ENCODE measurements at places on chromosomes 13 and 19.
A peak's percentile ranks its signal among the peaks of the same experiment; 100 is the strongest.

DNA sequence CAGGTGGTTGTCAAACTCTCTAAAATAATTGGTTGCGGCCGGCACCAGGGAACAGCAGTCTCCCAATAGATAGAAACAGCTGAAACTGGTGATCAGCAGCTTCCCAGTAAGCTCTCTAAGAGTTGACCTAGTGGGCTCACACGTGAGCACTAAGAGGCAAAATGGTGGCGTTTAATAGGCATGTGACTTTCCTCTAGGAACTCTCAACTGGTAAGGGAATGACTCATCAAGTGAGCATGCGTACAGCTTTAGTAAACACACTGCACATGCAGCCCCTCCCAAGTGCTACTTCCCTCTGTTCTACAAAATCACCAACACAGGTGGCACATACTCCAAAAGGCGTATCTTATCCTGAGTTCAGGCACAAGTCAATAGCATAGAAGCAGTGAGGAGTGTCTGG is 41.7 kb downstream of the TNFSF11 start:
- DNase-seq, result no peak

DNA sequence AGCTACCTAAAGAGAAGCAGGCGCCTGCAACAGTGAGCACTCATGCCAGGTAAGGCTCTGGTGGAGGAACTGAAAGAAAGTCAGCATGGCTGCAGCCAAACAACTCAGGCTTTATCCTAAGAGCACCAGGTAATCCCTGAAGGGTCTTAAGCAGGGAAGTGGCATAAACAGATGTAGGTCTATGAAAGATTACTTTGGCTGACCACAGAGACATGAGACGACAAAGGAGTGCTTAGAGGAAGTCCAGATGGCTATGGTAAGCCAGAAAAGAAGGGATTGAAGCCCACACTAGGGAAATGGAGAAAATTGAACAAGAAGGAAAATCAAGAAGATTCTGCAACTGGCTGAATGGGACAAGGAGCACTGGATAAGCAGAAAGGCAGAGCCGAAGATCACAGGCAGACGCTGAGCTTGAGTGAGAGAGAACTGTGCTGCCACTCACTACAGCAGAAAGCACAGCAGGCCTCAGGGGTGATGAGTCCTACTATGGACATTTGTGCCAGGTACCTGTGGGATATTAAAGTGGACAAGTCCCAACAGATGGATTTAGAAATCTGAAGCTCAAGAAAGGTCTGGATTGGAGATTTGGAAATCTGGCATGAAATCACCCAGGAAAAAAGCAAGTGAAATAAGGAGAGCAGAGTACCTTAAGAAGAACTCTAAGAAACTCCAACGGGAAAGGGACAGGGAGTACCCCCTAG is 4.2 kb downstream of the RCBTB1 start:
- no peak for DNase-seq

GRCh38 chr13:86299128-86299527 is 499.9 kb upstream of the SLITRK6 start:
- DNase-seq, result no peak

DNA sequence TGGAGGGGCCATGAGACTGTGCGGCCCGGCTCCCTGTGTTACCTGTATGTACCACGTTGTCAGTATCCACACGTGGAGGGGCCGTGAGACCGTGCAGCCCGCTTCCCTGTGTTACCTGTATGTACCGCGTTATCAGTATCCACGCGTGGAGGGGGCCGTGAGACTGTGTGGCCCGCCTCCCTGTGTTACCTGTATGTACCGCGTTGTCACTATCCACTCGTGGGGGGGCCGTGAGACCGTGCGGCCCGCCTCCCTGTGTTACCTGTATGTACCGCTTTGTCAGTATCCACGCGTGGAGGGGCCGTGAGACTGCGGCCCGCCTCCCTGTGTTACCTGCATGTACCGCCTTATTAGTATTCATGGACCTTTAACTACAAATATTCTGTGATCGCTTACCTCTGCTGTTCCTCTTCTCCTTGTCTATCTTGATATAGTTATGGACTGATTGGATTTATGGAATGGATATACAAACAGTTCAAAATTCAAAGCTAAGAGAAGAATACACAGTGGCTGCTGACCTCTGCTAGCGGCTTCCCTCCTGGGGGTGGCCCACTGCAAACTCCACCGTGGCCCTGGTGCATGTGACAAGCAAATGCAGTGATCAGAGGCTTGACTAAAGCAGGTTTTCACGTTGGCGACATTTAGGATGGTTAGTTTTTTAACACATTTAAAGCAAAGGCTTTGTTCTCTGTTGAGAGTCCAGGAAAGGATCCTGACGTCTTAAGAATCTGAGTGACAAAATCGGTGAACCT is 38.7 kb downstream of the ATP11A start:
- DNase-seq, result no peak

- no peak for DNase-seq
Measured at GRCh38 chr19:5017235-5017634, 48.3 kb downstream of the KDM4B start.

GRCh38 chr13:73809561-73809960 is 324.6 kb downstream of the KLF12 start:
- DNase-seq, result no peak

DNA sequence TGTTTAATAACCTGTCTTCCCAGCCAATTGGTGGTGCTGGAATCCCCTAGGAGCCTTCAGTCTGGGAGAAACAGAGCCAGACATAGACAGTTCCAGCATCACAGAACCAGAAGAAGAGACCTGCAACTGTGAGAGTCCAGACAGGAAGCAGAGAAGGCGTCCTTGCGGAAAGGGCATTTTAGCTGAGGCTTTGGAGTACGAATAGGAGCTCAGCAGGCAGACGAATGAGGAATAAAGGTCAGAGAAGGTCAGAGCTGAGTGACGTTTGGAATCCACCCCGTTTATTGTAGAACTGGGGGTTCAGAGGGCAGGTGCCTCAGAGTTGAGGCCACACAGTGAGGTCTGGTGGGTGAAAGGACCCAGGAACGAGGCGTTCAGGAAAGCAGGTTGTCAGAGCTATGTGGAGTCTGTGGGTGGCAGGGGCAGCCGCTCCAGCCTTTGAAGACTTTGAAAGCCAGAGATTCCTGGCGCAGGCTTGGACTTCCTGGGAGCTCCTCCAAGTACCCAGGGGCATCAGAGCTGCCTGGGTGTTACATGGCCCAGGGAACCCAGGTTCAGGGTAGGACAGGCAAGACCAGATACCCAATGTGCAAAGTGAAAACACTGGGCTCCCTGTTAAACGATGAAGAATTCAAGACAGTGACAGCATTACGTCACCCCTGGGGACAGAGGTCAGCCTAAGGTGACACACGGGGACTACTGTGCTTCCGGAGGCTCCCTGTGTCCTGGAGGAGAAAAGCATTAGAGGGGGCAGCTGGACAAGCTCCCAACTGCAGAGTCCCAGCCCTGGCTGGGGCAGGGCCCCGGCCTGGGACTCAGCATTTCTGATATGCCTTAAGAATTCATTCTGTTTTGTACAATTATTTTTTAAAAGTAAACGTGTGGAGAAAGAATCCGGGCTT is 5.5 kb downstream of the ARRDC2 start:
- no peak for DNase-seq

- DNase-seq, result no peak
Measured at GRCh38 chr13:110373617-110374016, 66.5 kb downstream of the COL4A2 start.

- DNase-seq, result no peak
Measured at GRCh38 chr13:93201992-93202558, 24.5 kb upstream of the GPC6 start.

DNA sequence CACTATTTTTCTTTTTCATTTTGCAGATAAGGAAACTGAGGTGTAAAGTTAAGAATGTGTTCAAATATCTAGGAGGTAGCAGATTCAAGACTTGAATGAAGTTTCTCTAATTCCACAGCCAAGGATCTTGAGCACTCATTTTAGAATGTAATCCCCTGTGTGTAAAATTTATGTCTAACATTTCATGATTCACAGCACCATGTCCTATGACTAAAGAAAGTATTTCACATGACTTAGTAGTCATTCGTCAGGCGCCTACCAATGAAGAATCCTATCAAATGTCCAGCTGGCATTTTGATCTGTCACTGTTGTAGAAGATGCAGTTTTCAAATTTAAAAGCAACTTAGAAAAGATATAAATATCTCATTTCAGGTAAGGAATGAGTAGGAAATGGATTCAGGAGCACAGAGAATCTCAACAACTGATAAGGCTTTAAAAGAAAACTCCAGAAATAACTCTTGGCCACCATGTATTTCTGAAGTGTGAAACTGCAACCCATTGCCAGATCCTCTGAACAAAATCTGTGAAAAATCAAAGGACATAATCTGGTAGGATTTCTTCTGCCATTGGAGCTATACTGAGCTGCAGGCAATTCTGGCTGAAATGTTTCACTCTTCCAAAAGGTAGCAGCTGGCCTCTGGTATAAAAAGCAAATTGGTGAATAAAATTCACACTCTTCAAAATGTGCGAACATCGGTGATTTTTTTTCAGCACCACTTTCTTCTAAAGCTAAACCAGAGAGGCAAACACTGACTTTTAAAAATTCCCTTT is 92.2 kb downstream of the DCLK1 start:
- no peak for DNase-seq

DNA sequence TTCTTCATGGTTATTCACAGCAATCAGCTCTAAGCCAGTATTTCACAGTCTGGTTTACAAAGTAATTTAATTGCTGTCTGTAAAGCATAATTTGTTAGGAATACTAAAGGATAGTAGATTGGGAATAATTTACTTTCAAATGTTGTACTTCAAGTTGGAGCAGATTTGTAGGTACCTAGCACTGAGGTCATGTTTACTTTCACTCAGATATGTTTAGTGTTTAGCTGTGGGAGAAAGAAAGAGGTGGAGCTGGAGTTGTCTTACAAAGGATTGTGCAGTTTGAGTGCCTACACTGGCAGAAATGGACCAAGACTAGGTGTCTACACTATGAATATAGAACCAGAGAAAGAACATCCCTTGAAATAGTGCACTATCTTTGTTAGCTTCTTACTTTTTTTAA is 464.6 kb downstream of the PCDH9 start:
- no peak for DNase-seq

GRCh38 chr13:77040835-77041234 is 13.9 kb upstream of the FBXL3 start:
- no peak for DNase-seq

DNA sequence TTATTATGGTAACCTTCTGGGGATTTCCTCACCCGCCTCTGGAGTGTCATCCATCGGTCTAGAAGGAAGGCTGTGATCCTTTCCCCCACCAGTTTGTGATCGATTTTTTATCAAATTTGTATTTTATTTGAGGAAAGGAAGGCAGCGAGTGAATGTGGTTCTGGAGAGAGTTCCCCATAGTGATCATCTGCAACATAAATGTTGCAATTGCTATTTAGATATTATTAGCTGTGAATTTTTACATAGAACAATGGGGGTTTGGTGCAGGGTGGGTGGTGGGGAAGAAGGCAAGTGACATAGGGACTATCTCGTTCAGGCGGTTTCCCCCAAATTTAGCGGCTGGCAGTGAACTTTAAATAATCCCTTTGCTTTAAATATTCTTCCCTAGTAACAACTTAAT is 1.2 kb downstream of the CDK8 start:
- DNase-seq, result no peak

- DNase-seq, result no peak
Measured at GRCh38 chr13:42883142-42883541, 101.8 kb downstream of the FAM216B start.

- no peak for DNase-seq
Measured at GRCh38 chr19:40763963-40764362, 11.4 kb upstream of the MIA start.

- no peak for DNase-seq
Measured at GRCh38 chr19:13797870-13798269, 2.6 kb downstream of the ZSWIM4 start.

DNA sequence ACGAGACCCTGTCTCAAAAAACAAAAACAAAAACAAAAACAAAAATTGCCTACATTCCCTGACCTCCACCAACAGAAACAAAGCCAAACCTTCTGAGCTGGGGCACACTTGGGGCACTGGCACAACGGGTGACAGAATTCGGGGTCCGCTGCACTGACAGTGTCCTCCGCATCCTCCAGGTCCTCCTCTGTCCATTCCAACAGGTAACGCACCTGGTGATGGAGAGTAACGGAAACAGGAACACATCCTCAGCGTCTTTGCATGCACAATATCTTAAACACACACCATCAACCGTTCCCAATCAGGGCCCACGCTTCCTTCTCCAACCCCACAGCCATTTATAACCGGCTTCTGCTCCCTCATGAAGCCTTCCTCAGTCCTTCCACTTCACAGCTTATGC is 34.6 kb downstream of the PDCD5 start:
- DNase-seq, result no peak

GRCh38 chr19:40630571-40631160 is 29.5 kb downstream of the LTBP4 start:
- no peak for DNase-seq

DNA sequence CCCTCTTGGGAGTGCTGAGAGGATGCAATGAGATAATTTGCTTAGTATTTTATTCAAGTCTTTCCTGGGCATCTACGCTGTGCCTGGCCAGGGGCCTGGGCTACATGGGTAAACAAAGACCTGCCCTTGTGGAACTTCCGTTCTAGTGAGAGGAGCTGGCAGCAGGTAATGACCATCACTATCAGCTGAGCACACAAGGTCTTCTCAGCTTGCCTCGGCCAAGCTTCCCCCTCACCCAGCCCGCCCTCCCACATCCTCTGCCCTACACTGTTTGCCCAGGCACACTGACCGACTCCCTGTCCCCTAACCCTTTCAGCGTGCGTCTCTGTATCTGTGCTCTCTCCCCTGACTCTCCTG is 8.6 kb upstream of the FKRP start:
- no peak for DNase-seq

- peak; percentile 85 for DNase-seq
Measured at GRCh38 chr19:4139614-4140236, 13.7 kb upstream of the CREB3L3 start.

- no peak for DNase-seq
Measured at GRCh38 chr13:34246511-34246910, 428.6 kb downstream of the RFC3 start.

- DNase-seq, result no peak
Measured at GRCh38 chr19:46887240-46887782, 26.5 kb downstream of the ARHGAP35 start.

- no peak for DNase-seq
Measured at GRCh38 chr13:110916301-110917142, 1.7 kb upstream of the ANKRD10 start.

DNA sequence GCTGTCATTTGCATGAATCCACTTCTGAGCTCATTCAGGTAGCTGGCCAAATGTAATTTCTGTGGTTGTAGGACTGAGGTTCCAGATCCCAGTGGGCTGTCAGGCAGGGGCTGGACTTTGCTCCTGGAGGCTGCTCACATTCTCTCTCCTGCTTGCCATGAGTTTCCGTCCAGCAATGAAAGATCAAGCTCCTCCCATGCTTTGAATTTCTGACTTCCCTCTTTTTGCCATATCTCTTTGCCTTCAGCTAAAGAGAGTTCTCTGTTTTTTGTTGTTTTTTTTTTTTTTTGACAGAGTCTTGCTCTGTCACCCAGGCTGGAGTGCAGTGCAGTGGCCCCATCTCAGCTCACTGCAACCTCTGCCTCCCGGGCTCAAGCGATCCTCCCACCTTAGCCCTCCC is 76.9 kb downstream of the ING1 start:
- DNase-seq, result no peak

- DNase-seq, result peak; percentile 53
Measured at GRCh38 chr19:703651-704446, 4.9 kb upstream of the PALM start.
